ENCODE measurements at places on chromosomes 1 and 21. TPM values are rescaled to one million over a fixed set of nuclear protein-coding genes. Genes with fewer than 3 reads are reported as not detected.

GRCh38 chr1:158163000-158163947 is 17.4 kb upstream of the CD1D start:
- no peak for DNase-seq

- no peak for DNase-seq
Measured at GRCh38 chr1:8202182-8202905, 115.6 kb upstream of the SLC45A1 start.

DNA sequence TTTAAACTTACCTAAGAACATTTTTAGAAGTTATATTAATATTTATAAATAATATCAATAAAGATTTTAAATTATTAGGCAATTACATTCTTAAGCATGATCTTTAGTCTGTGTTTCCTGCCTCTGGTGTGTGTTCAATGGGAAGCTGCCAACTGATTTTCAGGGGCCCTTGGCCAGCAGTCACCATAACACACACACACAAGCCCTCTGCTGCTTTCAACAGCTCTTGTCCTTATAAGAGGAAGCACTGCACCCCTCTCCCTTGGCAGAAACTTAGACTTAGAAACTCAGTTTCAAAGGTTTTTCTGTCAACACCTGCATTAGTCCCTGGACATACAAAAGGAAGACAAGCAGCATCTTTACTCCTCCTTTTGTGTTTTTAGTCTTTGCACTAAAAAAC is 81.4 kb downstream of the VAV3 start:
- no peak for DNase-seq

Gene B3GALT2
- 0.05 TPM for total RNA-seq

DNA sequence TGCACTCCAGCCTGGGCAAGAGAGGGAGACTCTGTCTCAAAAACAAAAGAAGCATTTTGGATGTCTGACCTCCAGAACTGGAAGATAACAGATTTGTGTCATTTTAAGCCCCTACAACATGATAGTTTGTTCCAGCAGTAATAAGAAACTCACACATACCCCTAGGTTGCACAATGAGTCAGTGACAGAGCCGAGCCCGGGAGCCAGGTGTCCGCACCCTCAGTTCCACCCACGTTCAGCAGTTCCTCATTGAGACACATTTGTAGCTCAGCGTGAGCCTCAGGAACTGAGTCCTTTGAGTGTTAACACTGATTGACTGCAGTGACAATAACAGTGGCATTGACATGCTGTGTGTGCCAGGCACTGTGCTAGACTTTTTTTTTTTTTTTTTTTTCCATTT is 19.8 kb downstream of the LRRC38 start:
- DNase-seq, result no peak

- DNase-seq, result no peak
Measured at GRCh38 chr21:25387665-25388064, 219.6 kb downstream of the MRPL39 start.

Gene ETV3L
- total RNA-seq, result not detected

Gene SPRR2E
- not detected for total RNA-seq

DNA sequence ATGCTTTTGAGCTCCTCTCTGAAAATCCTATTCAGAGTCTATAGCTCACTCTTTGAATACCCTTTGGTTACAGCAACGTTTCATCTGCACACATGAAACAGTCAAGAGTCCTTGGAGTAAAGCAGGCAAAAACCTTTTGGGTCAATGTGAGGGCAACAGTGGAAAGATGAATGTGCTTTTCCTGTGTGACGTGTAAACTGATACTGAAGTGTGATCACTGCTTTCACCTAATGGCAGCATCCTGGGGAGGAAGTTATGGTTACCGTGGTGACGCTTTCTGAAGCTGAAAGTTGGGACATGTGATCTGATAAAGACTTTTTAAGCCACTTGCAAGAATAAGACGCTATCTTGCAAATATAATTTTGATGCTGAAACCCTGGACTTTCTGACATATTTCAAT is 160.0 kb downstream of the SEC16B start:
- no peak for DNase-seq

DNA sequence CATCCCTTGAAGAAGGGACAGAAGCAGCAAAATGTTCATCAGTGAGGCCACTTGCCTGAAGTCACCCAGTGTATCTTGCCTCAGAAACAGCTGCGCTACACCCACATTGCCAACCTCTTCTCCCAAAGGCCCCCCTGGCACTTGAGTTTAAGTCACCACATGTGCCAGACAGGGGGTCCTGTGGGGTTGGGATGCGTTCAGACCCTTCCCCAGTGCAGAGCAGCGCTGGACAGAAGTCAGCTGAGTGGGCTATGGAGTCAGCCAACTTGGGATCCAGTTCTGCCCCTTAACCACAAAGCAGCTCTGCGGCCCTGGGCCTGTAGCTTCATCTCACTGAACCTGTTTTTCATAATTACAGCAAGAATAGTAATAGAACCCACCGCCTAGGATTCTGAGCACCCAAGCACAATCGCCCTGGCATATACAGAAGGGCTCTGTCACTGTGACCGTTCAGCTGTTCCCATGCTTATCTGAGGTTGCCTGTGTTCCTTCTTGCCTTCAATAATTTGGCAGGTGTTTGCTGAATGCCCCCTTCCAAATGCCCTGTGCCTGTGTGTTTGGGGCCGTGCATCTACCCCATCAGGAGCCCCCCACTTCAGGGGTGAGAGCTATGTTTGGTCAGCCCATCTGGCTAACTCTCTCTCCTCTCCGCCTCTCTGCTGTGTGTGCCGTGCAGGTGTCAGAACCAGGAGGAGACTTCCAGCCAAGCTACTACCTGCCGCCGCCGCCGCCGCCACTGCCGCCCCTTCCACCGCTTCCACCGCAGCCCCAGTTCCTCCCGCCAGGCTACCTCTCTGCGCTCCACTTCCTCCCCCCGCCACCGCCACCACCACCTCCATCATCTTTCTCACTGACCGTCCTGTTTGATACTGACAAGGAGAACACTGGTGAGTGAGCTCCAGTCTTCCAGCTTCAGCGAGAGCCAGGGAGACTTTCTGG is 5.0 kb downstream of the DMRTB1 start:
- no peak for DNase-seq

Gene COL11A1
- total RNA-seq, result not detected

DNA sequence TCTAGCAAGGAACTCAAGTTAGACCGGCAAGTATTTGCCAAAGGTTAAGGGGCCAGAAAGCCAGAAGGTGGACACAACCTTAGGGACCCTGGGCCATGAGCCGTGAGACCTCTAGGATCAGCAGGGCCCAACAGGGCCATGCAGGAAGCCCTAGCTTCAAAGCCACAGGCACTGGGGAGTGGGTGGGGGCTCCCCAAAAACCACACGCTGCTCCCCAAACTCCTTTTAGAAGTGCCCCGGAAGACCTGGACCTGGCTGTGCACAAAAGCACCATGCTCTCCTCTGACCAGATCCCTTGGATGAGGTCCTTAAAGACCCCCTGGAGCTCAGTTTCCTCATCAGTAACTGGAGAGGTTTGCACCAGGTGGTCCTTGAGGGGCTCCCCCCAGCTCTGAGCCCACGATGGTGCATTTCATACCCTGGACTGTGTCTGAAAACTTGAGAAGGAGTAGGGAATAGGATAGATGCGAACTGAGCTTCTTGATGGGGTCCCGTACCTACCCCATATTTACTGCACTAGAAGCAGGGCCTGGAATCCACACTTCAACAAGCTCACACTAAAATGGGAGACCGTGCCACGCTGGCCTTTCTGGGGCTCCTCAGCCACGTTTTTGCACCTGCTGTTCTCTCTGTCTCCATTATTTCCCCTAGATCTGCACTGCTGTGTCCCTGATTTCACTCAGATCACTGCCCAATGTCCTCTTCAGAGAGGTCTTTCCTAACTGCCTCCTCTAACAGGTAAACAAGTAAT is 40.6 kb upstream of the LBR start:
- DNase-seq, result peak; percentile 84

Gene PTAFR
- 0.40 TPM for total RNA-seq

Gene BTG2
- total RNA-seq, result 108 TPM

DNA sequence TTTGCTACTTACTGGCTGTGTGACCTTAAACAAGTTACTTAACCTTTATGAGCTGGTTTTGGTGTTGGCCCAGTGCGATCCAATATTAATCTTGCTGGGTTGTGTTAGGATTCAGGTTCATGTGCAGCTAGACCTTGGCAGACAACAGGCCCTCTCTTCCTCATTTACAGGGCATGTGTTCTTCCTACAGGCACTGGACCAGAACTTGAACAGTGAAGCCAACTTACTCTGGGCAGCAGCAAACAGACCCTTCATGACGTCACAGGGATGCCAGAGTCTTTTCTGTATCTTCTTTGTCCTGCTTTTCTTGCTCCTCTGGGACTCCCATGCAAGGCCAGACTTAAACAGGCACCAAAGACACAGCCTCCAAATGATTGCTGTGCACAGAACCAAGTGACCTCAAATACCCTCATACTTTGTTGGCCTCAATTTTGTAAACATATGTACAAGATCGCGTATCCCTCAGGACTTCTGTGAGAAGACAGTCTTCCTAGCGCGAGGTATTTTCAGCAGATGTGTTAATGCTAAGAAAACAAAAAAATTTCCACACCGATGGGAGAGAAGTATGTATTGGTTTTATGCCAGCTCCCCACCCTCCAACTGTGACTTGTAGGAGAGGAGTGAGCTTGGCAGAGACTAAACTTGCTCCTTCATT is 73.7 kb downstream of the URB2 start:
- DNase-seq, result no peak

Gene PCBP3
- total RNA-seq, result 7.5 TPM

Data from activated CD4-positive, alpha-beta T cell treated with anti-CD3 and anti-CD28 coated beads, Interleukin-2, amount 10 ng/mL, durations not matched to agents 24 days and 14 days (primary cell).